T-helper 1 cell (primary cell): ENCODE measurements at places on chromosomes 1 and 21.

DNA sequence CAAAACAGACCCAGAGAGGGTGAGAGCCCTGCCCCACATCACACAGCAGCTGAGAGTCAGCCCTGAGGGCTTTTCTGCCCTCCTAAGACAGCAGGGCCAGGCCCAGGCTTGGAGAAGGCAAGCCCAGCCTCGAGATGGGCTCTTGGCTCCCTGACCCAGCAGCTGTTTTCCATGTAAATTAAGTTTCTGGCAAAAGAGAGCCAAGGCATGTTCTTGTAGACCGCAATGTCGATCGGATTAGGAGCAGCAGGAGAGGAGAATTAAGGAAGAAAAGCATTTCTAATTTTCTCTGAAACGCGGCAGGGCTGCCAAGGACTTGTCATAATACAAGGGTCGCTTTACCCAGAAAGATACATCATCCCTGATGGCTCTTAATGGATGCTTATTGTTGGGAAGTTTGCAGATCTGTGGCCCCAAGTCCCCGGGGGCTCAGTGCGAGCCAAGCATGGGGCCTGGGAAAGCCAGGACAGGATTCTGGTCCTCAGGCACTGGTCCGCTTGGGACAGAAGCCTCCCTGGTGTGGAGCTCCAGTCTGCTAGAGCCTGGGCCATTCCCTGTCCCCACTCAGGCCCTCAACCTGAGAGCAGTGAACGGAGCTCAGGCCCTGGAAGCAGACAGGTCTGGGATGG is 62.8 kb downstream of the DMRTB1 start:
- no peak for DNase-seq

- DNase-seq: no peak
Observed at GRCh38 chr1:114048232-114048631, 69.0 kb downstream of the OLFML3 start.

- no peak for DNase-seq
Observed at GRCh38 chr1:15027515-15027986, 126.0 kb upstream of the TMEM51 start.

- no peak for DNase-seq
Observed at GRCh38 chr1:48878191-48878940, 101.7 kb upstream of the BEND5 start.
